ENCODE measurements at places on chromosomes 1 and 21. TPM values are rescaled to one million over a fixed set of nuclear protein-coding genes. Genes with fewer than 3 reads are reported as not detected.

GRCh38 chr1:157137408-157138219 lies 581 bp downstream of the ETV3 start:
- H3K4me3 ChIP-seq = peak overlapping the region; percentile 98
- H3K27ac ChIP-seq = peak overlapping the region; percentile 88
- peak; percentile 27 for DNase-seq
- no peaks in the 10 kb centered on the region for H3K27me3 ChIP-seq
- peaks cover 79% of the 10 kb centered on the region for H3K4me1 ChIP-seq

DNA sequence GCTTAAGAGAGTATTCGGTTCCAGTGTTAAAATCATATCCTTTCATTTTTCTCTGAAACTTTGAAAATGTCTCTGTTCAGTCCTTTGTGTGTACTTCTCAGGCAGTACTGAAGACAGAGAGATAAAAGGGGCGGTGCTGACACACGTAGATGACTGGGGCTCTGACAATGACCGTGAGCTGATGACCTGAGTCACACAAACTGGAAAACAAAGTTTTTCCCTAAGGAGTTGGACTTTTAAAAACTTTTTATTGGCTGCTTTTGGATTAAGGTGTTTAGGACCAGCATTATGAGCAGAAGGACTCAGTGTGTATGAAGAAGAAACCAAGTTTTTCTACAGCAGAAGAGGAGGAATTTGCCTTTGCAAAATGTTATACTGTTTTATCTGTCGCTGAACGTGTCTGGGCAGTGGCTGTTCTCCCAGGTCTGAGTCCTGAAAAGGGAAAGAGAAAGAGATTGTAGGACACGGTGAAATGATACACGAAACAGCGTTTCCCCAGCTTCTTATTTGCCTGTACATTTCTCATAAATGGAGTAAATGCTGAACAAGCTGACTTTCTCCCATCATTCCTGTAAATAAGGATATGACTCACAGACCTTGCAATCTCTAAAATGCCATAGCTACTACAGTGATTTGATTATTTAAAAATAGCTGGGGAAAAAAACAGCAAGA lies 51.5 kb downstream of the MAP3K7CL start:
- H3K27me3 ChIP-seq = no peaks in the 10 kb centered on the region
- no peak for DNase-seq
- H3K36me3 ChIP-seq = no peaks in the 10 kb centered on the region
- peak overlapping the region; percentile 59 for H3K4me3 ChIP-seq
- peak overlapping the region; percentile 82 for H3K27ac ChIP-seq

CTTNBP2NL gene
- total RNA-seq = 5.9 TPM

GRCh38 chr1:243723050-243723449 lies 127.0 kb downstream of the AKT3 start:
- H3K27ac ChIP-seq = no peak overlapping the region
- peaks cover 40% of the 10 kb centered on the region for H3K4me1 ChIP-seq
- no peaks in the 10 kb centered on the region for H3K27me3 ChIP-seq
- no peak for DNase-seq
- peaks cover 5% of the 10 kb centered on the region for H3K36me3 ChIP-seq
- H3K4me3 ChIP-seq = no peak overlapping the region

DMBX1 gene
- total RNA-seq = 0.10 TPM

DNA sequence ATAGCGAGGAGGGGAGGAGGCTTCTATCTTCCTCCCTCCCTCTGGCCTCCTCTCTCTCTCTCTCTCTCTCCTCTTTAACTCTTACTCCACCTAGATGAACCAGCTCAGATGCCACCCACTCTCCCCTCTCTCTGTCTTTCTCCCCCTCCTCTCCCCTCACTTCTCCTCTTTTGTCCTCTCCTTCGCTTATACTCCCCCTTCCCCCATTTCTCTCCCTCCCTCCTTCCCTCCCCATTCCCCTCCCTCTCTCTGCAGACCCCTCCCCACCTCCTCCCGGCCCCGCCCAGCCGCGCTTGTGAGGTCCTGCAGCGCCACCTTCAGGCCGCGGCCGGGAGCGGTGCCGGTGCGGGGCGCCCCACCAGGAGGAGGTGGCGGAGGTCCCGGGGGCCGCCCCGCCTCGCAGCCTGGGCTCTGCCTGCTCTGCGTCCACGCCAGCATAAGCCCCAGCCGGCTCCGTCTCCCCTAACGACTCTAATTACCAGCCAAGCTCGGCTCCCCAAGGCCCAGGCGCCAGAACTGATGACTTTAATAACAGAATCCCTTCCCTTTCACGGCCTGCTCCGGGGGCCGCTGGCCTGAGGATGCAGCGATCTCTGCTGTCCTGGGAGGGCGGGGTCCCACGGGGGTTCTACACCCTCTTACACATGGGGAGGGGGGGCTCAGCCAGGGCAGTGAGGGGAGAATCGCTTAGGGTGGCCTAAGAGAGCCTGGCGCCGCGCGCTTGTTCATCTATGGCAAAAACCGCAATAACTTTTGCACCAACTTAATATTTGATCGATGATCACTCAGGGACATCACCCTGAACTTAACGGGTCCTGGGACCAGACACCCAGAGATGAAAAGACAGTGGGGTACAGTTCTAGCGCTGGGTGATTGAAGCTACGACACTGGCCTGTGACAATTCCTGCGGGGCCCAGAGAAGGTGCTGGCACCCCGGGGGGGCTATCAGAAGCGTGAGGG lies 637.3 kb downstream of the MATN1 start:
- peak; percentile 41 for DNase-seq
- H3K27me3 ChIP-seq = peaks cover 37% of the 10 kb centered on the region
- no peak overlapping the region for H3K4me3 ChIP-seq
- no peaks in the 10 kb centered on the region for H3K36me3 ChIP-seq

- H3K27me3 ChIP-seq = no peaks in the 10 kb centered on the region
- no peaks in the 10 kb centered on the region for H3K36me3 ChIP-seq
- no peak overlapping the region for H3K4me3 ChIP-seq
- DNase-seq = no peak
- H3K4me1 ChIP-seq = no peaks in the 10 kb centered on the region
Observed at GRCh38 chr1:177211231-177211630, 40.5 kb downstream of the BRINP2 start.

DNA sequence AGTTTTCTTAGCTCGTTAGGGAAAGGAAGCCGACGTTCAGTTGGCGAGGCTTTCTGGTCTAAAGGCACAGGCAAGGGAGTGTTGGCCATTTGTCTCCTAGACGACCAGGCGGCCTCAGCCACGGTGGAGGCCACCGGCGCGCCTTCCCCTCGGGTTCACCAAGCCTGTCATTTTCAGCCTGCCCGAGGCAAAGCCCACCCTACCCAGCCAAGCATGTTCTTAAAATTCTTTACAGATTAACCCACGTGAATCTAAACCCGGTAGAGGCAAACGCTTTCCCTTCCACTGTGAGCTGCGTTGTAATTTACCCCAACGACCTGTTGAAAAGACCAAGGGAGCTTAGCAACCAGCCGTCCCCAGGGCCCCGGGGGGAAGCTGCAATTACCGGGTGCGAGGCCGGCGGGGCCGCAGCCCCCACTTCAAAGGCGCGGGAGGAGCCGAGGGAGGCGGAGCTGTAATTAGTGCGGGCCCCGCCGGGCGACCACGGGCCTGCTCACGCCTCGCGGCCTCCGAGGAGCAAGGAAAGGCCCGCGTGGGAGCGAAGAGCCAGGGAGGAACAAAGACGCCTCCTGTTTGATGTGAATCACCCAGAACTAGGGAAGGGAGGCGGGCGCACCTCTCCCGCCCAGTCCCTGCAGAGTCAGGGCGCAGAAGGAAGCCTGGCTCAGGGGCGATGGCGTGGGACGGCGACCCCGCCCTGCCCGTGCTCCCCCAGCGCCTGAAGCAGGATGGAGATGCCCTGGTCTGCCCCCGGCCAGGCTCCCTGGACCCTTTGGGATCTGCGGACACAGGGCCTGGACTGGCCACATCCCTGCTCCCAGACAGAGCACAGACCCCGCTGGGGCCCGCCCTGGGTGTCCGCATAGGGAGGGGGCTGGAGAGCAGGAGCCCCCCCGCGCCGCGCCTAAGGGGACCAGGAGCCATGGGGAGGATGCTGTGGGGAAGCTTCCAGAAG lies 12.1 kb upstream of the TSPEAR start:
- no peak for DNase-seq
- peak overlapping the region; percentile 23 for H3K4me3 ChIP-seq
- H3K4me1 ChIP-seq = peaks cover 10% of the 10 kb centered on the region
- no peak overlapping the region for H3K27ac ChIP-seq
- H3K27me3 ChIP-seq = peaks cover 26% of the 10 kb centered on the region
- no peaks in the 10 kb centered on the region for H3K36me3 ChIP-seq

DNA sequence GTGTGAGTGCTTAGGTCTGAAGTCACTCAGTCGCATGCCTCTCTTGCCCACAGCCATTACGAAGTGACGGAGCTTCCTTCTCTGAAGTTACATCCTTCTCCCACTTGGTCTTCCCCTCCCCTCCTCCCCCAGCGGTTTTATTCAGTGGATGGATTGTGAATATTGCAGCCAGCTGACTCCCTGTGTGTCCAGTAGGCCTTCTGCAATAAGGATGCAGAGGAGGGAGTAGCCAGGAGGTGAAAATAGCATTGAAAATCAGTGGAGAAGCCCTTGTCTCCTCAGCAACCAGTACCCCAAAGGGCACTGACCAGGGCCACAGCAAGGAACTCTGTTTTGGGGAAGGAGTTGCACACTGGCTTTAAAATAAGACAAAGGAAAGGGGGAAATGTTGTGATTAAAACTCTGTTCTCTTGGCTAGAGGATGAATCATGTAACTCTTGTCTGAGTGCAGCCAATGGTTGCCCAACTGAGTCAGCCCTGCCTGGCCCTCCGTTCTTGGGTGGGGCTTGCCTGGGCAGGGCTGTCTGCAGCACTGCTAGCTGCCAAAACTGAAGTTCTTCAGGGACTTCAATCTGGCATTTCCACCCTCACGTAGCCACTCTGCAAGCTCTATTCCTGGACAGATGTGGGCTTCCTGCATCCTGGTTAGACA lies 4.3 kb downstream of the S100A10 start:
- H3K4me1 ChIP-seq = peaks cover 78% of the 10 kb centered on the region
- peak; percentile 76 for DNase-seq
- H3K4me3 ChIP-seq = peak overlapping the region; percentile 7
- H3K27ac ChIP-seq = peak overlapping the region; percentile 36
- no peaks in the 10 kb centered on the region for H3K27me3 ChIP-seq
- peaks cover 22% of the 10 kb centered on the region for H3K36me3 ChIP-seq

GRCh38 chr1:185425163-185425562 lies 108.1 kb upstream of the IVNS1ABP start:
- no peak for DNase-seq
- peaks cover 4% of the 10 kb centered on the region for H3K27me3 ChIP-seq
- no peaks in the 10 kb centered on the region for H3K36me3 ChIP-seq
- H3K27ac ChIP-seq = no peak overlapping the region
- H3K4me1 ChIP-seq = peaks cover 12% of the 10 kb centered on the region

RAB29 gene
- total RNA-seq = 31.6 TPM

SLC45A1 gene
- total RNA-seq = 0.95 TPM

DNA sequence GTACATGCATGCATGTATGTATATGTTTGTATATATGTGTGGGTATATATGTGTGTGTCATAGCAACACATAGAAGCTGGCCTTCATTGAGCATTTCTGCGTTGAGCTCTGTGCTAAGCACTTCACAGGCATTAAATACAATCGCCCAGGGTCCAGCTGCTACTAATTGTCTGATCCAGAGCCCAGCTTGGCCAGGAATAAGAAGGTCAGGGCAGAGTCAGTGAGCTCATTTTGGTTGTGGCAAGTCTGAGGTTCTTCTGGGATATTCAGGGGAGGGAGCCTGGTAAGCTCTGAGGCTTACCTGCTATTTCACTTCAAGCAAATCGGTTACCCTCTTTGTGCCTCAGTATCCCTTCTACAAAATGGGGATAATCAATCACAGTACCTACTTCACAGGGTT lies 59.6 kb downstream of the FOXO6 start:
- H3K4me1 ChIP-seq = no peaks in the 10 kb centered on the region
- H3K27ac ChIP-seq = no peak overlapping the region
- no peaks in the 10 kb centered on the region for H3K36me3 ChIP-seq
- peaks cover 11% of the 10 kb centered on the region for H3K27me3 ChIP-seq
- no peak overlapping the region for H3K4me3 ChIP-seq

DNA sequence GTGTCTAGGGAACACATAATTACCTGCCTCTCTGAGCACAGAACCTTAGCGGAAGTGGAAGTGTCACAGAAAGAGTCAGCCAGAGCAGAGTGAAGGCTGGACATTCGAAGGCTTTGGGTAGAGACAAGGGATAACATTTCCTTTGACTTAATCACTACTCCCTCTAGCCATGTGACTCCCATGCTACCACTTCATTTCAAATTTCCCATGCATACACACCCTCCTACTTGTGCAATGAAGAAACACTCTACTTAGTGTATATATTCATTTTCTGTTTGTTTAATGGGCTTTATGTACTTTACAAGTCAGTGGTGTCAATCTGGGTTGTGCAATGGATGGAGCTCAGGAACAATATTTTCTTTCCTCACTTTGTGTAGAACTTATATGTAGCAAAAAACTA lies 6.9 kb downstream of the ANKRD35 start:
- peaks cover 4% of the 10 kb centered on the region for H3K27me3 ChIP-seq
- no peak overlapping the region for H3K27ac ChIP-seq
- H3K36me3 ChIP-seq = no peaks in the 10 kb centered on the region
- no peak for DNase-seq
- H3K4me1 ChIP-seq = no peaks in the 10 kb centered on the region

DNA sequence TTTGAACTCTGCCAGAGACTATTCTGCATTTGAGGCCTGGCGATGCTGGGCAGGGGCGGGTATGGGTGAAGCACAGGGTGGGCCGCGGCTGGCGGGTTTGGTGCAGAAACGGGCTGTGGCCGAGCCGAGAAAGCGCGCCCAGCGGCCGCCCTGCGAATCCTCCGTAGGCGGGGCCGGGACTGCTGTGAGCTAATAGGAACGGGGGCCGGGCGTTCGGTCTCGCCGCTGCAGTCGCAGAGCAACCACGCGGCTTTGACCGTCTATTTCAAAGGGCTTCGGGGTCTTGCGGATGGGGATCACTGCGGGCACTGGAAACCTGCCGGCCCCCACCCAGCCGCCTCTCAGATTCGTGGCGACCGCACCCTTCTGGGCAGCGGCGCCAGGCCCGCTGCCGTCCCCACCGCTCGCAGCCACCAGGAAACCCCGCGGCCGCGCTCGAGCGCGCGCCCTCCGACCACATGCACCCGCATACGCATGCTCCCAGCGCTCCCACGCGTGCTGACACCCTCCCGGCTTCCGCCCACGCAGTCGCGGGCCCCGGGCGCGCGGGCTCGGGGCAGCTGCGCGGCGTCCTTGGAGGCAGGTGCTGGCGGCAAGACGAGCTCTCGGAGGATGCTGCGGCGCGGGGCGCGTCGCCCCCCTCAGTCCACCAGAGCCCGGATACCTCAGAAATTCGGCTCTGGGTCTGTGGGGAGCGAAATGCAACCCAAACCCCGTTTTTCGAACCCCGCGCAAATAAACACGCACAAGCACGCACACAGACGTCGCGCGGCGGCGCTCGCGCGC lies 32.6 kb downstream of the DNTTIP2 start:
- H3K4me3 ChIP-seq = peak overlapping the region; percentile 88
- H3K36me3 ChIP-seq = peaks cover 5% of the 10 kb centered on the region

GRCh38 chr1:65866439-65866838 lies 73.7 kb downstream of the PDE4B start:
- no peak for DNase-seq
- H3K36me3 ChIP-seq = no peaks in the 10 kb centered on the region

ITLN2 gene
- not detected for total RNA-seq

DNA sequence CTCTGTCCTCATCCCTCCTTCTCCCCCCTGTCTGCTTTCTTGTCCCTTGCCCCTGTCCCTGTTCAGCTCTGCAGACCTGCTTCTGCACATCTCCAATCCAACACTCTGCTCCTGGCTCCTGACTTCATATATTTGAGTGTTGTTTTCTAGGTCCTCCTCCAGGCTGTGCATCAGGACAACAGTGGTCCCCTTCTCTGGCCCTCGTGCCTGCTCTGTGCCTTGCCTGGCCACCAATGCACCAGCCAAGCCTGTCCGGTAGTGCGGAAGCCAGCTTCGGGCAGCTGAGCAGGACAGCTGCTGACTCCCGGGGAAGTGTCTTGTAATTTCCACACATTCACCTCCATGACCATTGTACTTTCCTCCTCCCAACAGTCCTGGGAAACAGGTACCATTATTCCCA lies 203.4 kb upstream of the RAB4A start:
- H3K4me1 ChIP-seq = peaks cover 20% of the 10 kb centered on the region
- H3K36me3 ChIP-seq = no peaks in the 10 kb centered on the region
- H3K4me3 ChIP-seq = no peak overlapping the region
- no peak for DNase-seq

GPR25 gene
- total RNA-seq = not detected

Data from activated CD4-positive, alpha-beta memory T cell treated with anti-CD3 and anti-CD28 coated beads for 36 hours (primary cell).